CD14-positive monocyte (primary cell): ENCODE measurements at places on chromosomes 4 and X.
A peak's percentile ranks its signal among the peaks of the same experiment; 100 is the strongest.

GRCh38 chrX:5397409-5397808 is 831.3 kb downstream of the NLGN4X start:
- no peak for DNase-seq

DNA sequence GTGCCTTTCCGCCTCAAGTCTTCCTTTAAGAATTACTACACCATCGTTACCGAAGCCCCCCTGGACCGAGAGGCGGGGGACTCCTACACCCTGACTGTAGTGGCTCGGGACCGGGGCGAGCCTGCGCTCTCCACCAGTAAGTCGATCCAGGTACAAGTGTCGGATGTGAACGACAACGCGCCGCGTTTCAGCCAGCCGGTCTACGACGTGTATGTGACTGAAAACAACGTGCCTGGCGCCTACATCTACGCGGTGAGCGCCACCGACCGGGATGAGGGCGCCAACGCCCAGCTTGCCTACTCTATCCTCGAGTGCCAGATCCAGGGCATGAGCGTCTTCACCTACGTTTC is 2.2 kb downstream of the PCDH10 start:
- DNase-seq, result no peak

DNA sequence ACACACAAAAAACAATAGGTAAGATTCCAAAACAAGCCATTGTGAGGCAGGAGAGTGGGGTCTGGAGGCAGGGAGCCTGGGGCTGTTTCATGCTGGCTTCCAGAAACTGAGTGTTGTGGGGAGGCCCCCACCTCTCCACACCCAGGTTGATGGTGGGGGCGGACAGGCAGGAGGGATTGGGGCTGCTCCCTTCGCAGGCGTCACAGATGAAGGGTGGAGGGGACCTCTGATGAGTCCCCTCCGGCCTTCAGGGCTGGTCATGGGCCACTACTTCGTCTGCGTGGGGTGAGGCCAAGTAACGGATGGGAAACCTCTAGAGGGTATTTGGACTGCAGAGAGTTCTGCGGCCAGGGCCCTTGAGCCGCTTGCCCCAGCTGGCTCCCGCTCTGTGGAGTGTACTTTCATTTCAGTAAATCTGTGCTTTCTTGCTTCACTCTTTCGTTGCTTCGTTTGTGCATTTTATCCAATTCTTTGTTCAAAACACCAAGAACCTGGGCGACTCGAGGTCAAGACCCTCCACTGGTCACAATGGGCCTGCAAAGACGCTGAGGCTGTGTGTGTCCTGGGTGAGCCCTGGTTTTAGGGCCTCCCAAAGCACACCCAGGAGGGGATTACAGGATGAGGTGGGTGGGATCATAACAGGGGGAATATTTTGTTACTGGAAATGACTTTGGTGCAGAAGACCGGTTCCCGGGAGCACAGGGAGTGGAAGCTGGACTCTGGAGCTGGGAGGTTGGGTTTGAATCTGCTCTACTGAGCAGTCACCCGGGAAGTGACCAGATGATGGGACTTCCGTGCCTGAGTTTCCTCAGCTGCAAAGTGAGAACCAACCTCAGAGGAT is 83.7 kb upstream of the ADRA2C start:
- no peak for DNase-seq

DNA sequence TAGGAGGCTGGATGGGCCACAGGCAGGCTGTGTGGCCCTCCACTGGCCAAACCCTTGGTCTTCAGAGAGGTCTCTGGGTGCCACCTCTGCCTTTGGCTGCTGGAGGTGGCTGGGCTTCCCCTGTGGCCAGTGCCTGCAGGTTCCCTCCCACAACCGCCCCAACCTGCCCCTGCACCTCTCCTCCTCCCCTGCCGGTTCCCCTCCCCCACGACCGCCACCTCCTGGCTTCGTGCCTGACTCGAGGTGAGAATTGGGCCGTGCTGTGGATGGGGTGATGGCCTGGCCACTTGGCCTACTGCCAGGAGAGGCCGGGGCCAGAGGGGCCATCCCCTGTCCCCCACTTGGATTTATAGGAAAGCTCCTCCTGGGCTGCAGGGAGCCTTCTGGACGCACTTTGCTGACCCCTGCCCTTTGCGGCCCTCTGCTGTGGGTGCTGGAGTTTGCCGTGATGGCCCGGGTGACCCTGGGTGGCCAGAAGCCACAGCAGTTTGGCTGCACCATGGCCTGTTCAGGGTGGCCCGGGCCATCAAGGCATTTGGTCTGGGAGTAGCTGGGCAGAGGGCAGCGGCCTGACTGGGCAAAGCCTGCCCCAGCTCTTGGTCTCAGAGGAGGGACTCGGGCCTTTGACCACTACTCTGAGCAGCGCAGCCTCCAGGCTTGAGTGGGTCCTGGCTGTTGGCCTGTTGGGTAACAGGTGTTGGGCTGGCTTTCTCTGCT is 3.8 kb downstream of the NAT8L start:
- DNase-seq, result no peak

GRCh38 chrX:3697701-3698279 is 15.7 kb downstream of the PRKX start:
- no peak for DNase-seq

DNA sequence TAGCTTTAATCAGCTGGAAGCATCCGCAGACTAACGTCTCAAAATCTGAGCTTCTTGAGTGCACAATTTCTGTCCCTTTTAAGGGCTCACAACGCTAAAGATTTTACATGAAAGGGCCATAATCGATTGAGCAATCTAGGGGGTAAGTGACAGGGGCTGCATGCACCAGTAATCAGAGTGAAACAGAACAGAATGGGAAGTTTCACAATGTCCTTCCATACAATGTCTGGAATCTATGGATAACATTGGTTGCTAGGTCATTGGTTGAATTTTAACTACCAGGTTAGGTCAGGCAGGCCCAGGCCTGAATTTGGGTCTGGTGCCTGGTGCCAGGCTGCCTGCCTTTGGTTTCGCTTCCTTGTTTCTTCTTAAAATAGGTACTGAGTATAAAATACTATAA is 42.0 kb upstream of the MTMR8 start:
- DNase-seq, result no peak

DNA sequence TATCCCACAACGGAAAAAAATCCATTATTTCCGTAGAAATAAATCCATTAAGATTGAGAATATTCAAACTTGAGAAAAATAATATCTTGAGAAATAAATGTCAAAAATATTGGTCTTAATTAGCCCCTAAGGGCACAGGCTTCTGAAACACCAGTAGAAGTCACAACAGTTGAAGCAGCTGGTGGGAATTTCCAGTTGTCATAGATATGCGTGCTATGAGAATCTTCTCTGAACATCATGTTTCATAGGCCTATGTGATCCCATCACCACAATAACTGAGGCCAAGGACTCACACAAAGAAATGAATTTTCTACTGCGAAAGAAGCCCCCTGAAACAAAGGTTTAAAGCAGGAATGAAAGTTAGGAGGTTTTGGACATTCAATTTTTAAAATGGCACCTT is 292.0 kb downstream of the DTHD1 start:
- DNase-seq, result no peak

DNA sequence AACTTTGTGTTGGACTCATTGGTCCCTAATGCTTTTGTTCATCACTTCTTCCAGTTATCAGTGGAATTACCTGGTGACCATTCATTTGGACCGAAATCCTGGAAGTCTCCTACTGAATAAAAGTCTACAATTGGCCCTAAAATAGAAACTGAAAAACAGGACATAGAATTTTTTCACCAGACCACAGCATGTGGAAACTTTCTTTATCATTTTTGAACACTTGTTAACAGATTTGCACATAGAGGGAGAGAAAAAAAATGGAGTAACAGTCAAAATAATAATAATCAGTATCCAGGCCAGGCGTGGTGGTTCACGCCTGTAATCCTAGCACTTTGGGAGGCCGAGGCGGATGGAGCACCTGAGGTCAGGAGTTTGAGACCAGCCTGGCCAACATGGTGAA is 7.1 kb downstream of the EPGN start:
- no peak for DNase-seq

DNA sequence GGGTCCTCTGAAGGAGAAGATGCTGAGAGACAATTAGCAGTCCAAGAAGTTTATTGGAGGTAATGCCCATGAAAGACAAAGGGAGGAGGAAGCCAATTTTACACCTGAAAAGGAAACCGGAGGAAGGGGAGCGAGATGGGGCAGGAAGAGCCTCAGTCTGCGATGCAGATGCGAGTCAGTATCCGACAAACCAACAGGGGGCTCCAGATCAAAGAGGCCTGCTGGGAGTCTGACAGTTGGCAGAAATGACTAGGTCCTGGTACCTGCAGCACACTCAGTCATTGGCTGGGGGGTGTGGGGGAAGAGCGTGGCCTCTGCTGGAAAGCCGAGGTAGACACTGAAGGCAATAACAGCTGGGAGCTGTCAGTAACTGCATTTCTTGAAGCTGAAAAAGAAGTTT is 231.1 kb upstream of the CENPE start:
- no peak for DNase-seq

DNA sequence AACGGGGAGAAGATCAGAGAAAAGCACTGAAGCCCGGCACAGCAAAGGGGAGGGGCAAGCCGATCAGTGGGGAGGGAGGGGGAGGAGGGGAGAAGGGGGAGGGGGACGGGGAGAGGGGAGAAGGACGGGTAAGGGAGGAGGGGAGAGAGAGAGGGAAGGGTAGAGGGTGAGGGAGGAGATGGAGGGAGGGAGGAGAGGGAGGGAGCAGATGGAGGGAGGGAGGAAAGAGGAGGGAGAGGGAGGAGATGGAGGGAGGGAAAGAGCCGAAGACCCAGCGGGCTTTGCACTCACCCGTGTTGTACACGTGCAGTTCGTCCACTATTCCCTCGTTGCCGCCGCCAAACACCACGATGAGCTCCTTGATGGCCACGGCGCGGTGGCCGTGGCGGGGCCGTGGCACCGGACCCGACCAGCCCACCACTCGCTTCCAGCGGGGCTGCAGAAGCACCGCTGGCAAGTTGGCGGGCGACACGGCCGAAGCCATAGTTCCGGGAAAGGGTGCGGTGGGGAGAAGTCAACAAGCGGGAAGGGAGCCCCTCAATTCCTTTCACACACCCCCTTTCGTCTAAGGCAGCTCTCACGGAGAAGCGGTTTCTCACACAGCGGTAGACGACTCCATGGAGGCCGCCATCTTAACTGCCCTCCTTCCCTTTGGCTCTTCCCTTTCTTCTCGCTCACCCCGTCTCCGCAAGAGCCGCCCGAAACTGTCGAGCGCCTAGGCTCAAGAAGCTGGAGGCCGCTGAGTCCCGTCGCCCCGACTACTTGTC is 1.1 kb downstream of the HCFC1 start:
- DNase-seq, result no peak

GRCh38 chr4:20075248-20075871 is 176.3 kb upstream of the SLIT2 start:
- DNase-seq, result no peak

- DNase-seq, result peak; percentile 87
These were observed 32.1 kb upstream of the GK start for GRCh38 chrX:30620980-30621618.

- DNase-seq, result peak; percentile 57
These were observed 100.1 kb downstream of the REPS2 start for GRCh38 chrX:17046478-17047097.

GRCh38 chrX:154486052-154486395 is 391 bp downstream of the UBL4A start:
- peak; percentile 13 for DNase-seq

DNA sequence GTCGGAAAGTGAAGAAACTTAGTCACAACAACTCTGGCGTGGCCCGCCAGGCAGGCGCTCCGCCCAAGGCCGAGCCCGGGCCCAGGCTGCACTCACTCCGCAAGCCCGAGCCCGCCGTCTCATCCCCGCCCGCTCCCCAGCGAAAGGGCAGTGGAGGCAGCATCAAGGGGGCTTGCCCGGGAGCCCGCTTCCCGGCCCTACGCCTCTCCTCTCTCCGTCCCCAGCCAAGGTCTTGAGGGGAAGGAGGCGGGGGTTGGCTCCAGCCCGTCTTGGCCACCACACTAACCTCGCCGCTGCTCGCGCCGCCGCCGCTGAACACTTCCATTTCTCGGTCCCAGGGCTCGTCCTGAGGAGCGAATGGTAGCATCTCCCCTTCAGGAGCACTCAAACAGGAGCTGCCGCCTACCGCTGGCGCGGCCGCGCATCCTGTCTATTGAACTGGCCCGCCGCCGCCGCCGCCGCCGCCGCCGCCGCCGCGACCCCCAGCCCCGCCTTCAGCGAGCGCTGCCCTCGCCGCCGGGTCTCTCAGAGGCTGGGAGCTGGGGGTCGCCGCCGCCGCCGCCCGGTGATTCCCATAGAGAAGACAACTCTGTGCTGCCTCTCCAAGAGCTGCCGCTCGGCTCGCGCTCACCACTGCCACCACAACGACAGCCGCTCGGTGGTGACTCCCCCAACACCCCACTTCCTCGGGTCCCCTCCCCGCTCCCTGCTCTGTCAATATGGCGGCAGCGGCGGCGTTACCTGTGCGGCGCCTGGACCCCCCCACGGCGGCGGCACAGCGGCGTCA is at the start of gene RPS6KA6:
TSS of gene RPS6KA6 (minus strand) at position 667 of the 787 bp plus-strand sequence. CDS start at position 367, 300 bp downstream.
- peak; percentile 13 for DNase-seq

GRCh38 chrX:46662188-46662958 is 88.8 kb downstream of the CHST7 start:
- DNase-seq, result no peak

GRCh38 chr4:42369489-42369888 is 27.8 kb upstream of the SHISA3 start:
- no peak for DNase-seq

DNA sequence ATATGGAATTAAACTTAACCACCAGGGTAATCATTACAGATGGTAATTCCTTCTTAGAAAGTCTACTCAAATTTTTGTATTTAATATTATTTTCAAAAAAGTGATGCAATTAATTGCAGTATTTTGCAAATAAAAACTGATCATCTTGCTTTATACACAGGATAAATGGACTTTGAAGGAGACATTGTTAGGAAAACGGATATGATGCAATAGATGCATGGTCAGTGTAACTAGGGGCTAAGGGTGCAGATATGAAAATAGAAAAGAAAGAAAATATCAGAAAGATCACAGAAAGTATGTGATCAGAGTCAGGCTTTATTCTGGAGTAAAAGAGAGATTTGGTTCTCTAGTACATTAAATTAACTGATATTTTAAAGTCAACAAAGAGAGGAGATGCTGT is 401.7 kb downstream of the TLL1 start:
- DNase-seq, result no peak

GRCh38 chr4:128951316-128951715 is 141.8 kb downstream of the JADE1 start:
- DNase-seq, result no peak

DNA sequence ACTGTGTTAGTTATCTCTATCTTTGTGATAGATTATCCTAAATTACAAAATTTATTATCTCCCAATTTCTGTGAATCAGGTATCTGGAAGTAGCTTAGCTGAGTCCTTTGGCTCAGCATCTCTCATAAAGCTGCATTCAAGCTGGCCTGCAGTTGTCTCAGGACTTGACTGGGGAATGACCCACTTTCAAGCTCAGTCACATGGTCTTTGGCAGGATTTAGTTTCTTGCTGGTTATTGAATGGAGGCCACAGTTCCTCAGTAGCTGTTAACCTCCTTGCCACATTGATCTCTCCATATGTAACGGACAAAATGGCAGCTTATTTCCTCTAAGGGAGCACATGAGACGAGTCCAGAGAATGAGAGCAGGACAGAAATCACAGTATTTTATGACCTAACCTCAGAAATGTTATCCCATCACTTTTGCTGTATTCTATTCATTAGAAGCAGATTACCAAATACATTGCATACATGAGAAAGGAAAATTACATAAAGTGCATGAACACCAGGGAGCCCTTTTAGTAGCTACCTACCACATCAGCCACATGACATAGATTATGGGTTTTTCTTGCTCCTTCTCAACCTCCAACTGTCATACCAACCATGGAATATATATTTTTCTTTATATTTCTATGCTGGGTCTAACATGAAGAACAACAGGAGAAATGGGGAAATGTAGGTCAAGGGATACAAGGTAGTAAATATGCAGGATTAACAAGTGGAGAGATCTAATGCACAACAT is 730.1 kb downstream of the CCSER1 start:
- no peak for DNase-seq

GRCh38 chrX:128685387-128685786 is 633.2 kb upstream of the ACTRT1 start:
- DNase-seq, result no peak
